NCI-H2171 treated with DMSO at 0.1 percent for 48 hours (cell line): ENCODE measurements at places on chromosomes 12 and 14.

DNA sequence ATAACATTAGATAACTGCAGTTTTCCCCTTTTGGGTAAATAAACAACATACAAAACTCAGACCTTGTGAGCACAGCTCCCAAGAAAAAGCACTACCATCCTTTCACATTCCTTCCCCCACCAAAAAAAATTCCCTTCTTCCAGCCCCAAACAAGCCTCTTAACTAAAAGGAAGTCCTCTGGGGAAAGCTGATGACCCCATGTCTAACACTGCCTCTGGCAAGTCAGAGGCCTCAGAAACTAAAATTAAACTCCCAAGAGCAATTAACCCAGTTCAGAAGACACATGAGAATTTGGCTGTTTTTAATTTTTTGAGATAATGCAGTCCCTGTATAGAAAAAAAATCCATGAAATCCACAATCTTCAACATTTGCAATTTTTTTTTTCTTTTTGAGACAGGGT is 127.7 kb downstream of the SPTSSA start:
- DNase-seq, result no peak

DNA sequence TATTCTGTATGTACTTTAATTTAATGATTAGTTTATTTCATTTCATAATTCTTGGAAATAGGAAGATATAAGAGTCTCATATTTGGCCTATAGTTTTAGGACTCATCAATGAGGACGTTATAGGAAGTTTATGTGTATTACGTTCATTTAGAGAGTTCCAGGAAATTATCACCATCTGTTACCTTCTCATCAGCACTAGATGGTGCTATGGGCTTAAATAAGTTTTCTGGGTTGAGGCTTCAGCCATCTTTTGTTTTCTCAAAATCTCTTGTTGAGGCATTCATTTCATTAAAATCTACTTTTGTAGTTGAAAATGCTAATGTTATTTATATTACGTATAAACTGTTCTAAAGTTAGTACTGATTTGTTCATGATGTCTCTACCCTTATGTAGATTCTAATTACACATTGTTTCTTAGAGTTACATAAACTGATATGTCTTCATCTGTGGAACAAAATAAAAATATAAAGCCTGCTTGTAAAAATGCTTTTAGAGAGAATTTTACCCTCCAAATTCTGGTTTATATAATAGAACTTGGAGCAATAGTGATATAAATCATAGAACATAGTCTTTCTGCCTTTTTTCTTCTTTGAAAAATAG is 89.2 kb downstream of the CFAP54 start:
- DNase-seq, result peak; percentile 73

GRCh38 chr12:123083661-123084571 is 67.0 kb downstream of the PITPNM2 start:
- DNase-seq, result no peak

DNA sequence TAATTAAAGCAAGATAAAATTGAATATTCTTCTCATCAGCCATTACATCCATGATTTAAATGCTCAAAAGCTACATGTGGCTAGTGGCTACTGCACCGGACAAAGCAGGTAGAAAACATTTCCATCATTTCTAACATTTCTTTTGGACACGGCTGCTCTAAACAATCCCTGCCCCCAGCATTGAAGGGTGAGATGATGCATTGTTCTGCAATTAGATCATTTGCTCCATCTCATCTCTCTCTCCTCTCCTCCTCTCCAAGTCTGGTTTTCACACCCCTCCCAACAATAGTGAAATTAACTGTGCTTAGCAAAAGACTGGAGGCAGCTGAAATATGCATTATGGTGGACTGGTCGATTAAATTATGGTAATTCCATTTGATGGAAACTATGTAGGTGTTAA is 288.5 kb downstream of the KSR2 start:
- DNase-seq, result no peak

DNA sequence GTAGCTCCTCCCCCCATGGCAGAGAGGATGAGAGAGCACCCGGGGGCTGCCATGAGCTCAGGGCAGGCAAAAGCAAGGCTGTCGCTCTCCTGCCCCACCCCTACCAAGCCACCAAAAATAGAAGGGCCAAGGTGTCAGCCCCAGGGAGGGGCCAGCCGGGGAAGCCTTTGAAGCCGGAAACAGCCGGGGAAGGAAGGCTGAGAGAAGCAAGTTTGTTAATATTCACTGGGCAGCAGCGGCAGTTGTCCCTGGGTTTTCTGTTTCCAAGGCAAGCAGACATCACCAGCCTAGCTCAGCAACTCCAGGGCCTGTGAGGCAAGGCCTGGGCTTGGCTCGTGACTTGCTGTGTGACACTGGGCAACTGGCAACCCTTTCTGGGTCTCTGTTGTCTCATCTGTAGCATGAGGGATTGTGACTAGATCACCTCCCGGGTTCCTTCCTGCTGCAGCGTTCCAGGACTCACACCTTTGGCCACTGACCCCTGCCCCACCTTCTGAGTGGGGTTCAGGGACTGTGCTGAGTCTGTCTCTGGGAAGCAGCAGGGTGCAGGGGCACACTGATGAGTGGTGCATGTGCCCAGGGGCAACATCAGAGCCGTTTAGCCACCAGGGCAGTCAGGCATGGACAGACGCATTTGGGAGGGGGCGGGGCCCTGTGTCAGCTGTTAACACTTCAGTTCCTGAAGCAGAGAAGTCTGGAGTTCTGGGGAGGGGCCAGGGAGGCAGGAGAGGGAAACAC is 24.3 kb downstream of the SYNDIG1L start:
- peak; percentile 77 for DNase-seq

- no peak for DNase-seq
Measured at GRCh38 chr14:53790731-53791500, 165.7 kb downstream of the BMP4 start.

DNA sequence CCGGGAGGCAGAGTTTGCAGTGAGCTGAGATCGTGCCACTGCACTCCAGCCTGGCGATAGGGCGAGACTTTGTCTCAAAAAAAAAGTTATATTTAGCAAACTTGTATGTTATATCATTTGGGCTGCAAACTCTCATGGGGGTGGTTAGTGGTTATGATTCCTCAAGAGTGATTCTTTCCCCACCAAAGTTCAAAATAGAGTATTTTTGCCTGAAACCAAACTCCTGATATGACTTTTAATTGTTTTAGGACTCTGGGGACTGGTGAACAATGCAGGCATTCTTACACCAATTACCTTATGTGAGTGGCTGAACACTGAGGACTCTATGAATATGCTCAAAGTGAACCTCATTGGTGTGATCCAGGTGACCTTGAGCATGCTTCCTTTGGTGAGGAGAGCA is 18.6 kb downstream of the HSD17B6 start:
- DNase-seq, result no peak

GRCh38 chr14:32129124-32129523 is 52.0 kb downstream of the ARHGAP5 start:
- no peak for DNase-seq

- peak; percentile 89 for DNase-seq
Measured at GRCh38 chr12:117124421-117125271, 25.4 kb upstream of the TESC start.

GRCh38 chr12:46572644-46573346 is 200.2 kb upstream of the SLC38A2 start:
- DNase-seq, result no peak

DNA sequence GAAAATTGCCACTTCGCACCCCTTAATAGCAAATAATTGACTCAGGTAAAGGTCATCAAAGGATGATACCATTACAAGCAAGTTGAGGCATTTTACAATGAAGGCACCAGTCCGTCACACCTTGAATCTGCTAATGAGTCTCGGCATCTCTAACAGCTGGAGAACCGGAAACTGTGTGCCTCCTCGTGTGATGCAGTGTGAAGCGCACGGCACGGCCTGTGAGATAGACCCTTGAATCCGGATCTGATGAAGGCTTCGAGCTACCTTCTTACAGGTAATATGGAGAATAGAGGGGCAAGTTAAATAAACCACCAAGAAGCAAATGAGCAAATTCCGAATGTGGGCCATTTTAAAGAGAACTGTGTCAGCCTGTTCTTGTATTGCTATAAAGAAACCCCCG is 19.8 kb upstream of the TUBA1A start:
- no peak for DNase-seq
